ENCODE measurements at places on chromosomes 2 and 18.

- no peak for DNase-seq
Observed at GRCh38 chr2:160931531-160931930, 228.7 kb upstream of the TANK start.

GRCh38 chr2:95023222-95023597 lies 2.3 kb upstream of the MAL start:
- no peak for DNase-seq

DNA sequence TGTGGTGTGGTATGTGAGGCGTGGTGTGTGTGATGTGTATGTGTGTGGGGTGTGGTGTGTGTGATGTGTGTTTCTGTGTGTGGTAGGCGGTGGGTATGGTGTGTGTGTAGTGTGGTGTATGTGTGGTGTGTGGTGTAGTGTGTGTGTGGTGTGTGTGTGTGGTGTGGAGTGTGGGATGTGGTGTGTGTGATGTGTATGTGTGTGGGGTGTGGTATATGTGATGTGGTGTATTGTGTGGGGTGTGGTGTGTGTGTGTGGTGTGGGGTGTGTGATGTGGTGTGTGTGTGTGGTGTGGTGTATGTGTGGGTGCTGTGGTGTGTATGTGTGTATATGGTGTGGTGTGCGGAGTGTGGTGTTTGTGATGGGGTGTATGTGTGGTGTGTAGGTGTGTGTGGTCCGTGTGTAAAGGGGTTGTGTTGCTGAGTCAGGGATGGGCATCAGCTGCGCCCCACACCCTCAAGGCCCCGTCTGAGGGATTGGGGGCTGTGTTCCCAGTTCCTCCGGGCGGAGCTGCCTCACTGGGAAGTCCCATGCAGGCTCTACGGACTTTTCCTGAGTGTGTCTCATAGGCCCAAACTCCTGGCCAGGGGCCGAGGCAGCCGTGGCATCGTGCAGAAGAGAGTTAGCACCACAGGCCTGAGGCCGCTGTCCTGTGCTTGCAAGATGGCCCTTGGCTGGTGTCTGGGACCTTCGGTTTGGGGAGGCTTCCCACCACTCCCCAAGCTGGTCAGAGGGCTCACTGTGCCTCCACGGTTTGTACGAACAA lies 18.2 kb upstream of the ARL4C start:
- no peak for DNase-seq

- DNase-seq: no peak
Observed at GRCh38 chr2:234953116-234954031, 1.6 kb downstream of the SH3BP4 start.

- DNase-seq: no peak
Observed at GRCh38 chr2:48779019-48779716, 23.6 kb upstream of the LHCGR start.

DNA sequence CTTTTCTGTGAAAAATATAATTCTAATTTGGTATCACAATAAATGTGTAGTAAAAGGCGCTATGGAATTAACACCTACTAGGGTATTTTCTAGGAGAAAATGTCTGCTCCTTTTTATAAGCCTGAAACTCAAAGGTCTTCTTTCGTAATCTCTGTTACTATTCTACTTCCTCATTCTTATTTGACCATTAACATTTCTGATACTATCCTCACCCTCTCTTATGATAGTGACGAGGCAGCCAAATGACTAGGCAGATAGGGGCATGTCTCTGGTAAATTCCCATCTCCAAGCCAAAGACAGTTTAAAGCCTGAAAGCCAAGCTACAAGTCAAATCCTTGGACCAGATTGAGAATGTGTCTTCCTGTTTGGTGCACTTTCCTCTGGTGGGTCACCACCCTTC lies 251.7 kb downstream of the LRRTM4 start:
- DNase-seq: no peak

DNA sequence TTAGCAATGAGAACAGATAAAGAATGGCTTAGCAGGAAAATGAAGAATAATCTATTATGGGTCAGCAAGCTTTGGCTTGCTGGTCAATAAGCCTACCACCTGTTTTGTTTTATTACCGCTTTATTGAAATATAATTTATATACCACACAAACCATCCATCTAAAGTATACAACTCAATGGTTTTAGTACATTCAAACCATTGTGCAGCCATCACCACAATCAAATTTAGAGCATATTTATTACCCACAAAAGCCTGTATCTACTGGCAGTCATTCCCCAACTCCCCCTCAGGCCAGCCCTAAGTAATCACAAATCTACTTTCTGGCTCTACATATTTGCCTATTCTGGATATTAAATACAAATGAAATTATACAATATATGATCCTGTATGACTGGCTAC lies 17.2 kb downstream of the PPP3R1 start:
- DNase-seq: no peak

DNA sequence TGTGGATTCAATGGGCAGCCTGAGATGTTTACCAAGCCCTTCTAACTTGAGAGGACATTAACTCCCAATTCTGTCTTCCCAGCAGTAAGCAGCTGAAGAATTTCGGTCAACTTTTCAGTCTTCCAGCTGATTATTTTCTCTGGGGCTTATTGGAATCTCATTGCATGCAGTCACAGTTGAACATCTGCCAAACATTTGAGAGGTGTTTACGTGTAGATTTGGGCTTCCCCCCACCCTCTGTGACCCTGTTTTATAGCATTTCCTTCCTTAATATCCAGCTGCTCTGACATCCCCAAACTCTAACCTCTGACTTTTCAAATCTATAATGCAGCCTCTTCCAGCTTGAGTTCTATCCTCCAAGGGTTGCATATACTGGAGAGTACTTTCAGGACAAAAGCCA lies 16.5 kb upstream of the VIT start:
- no peak for DNase-seq

DNA sequence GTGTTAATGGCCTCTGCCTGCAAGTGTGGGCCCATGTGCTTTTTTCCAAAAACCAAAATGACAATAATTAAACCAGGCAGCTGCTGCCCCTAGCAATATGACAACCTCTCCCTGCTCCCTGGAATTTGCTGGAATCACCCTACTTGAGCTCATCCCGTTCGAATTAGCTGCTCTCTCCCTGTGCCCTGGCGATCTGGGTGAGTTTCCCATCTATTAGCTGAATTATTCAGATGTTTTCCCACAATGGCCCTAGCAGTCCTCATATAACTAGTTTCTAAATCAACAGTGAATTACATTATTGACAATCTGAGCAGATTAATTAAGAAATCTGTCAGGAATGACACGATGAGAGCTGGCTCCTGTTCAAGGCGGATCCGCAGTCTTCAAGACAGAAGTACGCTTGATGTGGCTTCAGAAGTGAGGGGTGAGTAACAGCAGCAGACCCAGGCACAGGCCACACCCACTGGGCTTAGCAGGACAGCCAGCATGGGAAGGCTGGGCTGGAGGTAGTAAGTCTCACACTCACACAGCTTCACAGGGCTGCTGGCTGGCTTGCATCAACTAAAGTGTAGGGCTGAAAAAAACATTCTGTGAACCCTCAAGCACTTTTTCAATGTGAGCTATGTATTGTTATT lies 366.2 kb upstream of the ID2 start:
- DNase-seq: no peak

DNA sequence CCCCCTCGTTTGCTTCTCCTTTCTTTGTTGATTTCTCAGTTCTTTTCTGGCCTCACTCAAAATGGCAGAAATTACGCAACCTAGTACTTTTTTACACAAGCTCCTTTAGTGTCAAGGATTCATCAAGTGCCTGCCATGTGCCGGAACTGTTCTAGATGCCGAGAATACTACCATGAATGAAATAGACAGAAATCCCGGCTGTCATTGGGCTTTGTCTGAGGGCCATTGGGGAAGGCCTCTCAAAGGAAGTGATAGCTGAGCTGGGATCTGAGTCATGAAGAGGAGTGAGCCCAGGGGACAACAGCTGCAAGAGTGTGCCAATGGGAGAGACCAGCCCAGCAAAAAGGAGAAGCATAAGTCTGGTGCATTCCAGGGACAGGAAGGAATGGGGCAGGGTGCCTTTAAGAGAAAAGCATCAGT lies 34.3 kb upstream of the PPP1CB start:
- DNase-seq: no peak
